ENCODE measurements at places on chromosomes 2 and 18.

DNA sequence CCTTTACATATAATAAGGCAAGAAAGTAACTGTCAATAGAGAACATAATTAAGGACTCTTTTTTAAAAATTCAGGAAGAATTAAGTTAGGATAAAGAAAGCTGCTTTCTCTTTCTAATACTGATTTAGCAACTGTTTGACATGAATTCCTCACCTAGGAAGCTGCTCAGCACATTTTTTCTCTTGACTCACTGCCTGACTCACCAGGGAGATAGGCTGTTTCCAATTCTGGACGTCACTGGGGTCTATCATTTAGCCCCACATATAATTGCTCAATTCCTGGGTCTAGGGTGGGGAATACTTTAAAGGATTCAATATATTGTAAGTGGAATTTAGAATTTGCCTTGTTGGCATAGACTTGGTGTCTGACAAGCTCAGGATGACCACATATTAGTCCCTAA lies 50.8 kb upstream of the UGP2 start:
- DNase-seq = no peak

DNA sequence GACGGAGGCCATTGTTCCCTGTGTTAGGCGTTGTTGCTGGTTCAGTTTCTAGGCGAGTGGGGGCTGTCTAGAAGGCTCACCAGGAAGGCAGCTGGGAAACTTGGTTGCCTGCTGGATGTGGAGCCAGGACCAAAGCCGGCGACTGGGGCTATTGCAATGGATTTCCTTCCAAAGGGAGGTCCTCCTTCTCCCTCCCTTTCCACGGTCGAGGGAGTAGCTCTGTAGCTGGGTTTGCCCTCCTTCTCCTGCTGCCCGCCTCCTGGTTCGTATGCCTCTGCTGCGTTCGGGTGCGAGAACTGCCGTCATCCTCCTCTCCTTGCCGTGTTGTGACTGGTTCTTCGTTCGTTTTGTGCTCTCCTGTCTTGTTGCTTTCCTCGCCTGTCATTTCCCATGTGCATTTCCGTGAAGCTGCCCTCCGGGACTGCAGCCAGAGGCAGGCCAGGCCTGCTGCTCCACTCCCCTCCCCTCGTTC lies 203.4 kb downstream of the NEDD4L start:
- DNase-seq = no peak

- no peak for DNase-seq
Observed at GRCh38 chr18:7532942-7533341, 34.2 kb upstream of the PTPRM start.

GRCh38 chr2:208369091-208369490 lies 37.5 kb upstream of the PTH2R start:
- DNase-seq = no peak

GRCh38 chr2:46411985-46412384 lies 67.4 kb upstream of the TMEM247 start:
- no peak for DNase-seq

DNA sequence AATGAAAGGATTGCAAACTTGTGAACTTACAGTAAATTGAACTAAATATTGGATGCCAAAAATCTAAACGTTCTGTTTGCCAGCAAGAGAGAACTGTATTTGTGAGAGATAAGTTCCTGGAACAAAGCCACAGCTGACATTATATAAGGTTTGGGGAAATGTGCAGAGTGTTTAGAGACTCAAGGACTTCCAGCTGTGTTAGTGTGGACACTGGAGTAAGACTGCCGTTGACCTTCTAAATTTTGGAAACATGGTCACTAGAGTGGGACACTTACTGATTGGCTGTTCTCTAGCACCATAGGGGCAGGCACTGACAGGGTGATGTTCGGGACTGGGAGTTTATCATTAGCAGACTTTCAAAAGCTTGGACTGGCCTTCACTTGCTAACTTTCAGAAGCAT lies 40.5 kb downstream of the SCN9A start:
- no peak for DNase-seq

DNA sequence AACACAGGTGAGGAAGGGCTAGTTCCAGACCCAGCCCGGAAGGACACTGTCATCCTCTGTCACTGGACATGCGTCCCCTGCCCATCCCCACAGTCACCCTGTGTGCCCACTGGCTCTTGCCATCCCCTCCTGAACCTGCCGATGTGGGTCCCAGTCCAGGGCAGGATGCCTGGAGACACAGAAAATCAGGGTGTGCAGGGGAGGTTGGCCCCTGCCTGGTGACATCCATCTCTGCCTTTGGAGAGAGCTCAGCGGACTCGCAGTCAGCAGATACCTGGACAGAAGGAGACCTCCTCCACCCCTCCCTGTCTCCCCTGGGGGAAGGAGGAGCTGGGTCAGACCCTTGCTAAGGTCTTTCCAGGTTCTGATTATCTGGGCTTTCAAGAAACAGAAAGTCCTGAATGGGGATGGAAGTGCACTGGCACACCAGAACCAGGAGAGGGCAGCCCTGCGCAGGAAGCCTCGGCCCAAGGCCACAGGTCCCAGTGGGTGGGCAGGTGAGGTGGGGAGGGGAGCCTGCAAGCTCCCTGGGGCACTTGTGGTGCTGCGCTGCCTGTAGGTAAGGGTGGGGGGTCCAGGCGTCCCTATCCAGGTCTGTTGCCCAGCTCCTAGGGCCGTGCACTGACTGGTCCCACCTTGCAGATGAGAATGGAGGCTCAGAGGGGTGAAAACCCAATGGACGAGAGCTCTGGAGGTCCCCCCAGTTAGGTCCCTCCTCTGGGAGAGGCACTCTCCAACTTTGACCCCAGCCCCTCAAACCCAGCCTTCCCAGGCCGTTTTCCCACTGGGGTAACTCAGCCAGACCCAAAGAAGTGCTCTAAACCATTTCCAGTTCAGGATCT lies 9.7 kb upstream of the OTOS start:
- no peak for DNase-seq

DNA sequence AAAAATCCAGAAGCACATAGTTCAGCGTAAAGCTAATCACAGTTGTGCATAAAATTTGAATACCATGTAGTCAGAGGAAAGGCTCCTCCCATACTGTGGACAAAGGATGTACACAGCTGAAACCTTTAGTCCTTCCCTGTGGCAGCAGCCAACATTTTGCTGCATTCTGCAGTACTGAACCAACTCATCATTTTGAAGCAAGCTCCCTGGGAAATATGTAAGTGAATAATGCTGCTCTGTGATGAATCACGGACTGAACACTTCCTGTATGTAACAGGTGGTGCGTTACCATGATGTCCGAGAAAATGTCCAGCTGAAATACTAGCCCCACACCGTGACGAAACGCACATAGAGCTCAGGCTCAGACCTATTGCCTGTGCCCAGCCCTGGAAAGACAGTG lies 421.1 kb upstream of the RAB12 start:
- DNase-seq = no peak

DNA sequence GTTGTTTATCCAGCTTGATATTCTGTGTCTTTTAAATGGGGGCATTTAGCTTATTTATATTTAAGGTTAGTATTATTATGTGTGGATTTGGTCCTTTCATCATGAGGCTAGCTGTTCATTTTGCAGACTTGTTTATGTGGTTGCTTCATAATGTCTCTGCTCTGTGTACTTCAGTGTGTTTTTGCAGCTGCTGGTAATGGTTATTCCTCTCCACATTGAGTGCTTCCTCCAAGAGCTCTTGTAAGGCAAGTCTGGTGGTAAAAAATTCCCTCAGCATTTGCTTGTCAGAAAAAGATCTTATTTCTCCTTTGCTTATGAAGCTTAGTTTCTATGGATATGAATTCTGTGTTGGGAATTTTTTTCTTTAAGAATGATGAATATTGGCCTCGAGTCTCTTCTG lies 47.8 kb upstream of the NT5C1B start:
- DNase-seq = no peak

GRCh38 chr2:6747433-6747832 lies 118.3 kb downstream of the CMPK2 start:
- no peak for DNase-seq

GRCh38 chr2:26519396-26520147 lies 41.6 kb upstream of the OTOF start:
- DNase-seq = no peak

GRCh38 chr2:10546975-10547391 lies 98.9 kb upstream of the ODC1 start:
- DNase-seq = no peak

- no peak for DNase-seq
Observed at GRCh38 chr2:215695861-215696260, 260.0 kb upstream of the FN1 start.

GRCh38 chr18:41569867-41570266 lies 385.2 kb upstream of the PIK3C3 start:
- DNase-seq = no peak

GRCh38 chr2:222776792-222777191 lies 84.0 kb upstream of the ACSL3 start:
- no peak for DNase-seq

DNA sequence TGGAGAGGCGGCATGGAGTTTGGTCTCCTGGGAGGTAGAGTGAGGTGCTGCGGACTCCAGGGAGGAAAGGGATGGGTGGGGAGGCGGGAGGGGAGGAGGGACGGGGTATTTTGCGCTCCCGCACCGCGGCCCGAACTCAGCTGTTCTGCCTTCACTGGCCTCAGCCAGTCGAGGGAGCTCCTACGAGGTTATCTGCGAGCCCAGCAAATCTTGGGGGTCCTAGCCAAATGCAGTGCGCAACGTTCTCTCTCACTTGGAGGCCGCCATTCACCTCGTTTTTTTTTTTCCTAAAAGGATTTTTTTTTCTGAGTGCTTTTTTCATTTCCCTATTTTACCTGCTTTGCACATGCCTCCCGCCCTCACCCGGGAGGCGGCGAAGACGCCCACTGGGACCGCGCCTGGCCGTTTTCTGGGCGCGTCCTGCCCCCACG lies 877 bp upstream of the BCL2L11 start:
- DNase-seq = no peak

- no peak for DNase-seq
Observed at GRCh38 chr2:119337749-119338148, 28.9 kb downstream of the C2orf76 start.

DNA sequence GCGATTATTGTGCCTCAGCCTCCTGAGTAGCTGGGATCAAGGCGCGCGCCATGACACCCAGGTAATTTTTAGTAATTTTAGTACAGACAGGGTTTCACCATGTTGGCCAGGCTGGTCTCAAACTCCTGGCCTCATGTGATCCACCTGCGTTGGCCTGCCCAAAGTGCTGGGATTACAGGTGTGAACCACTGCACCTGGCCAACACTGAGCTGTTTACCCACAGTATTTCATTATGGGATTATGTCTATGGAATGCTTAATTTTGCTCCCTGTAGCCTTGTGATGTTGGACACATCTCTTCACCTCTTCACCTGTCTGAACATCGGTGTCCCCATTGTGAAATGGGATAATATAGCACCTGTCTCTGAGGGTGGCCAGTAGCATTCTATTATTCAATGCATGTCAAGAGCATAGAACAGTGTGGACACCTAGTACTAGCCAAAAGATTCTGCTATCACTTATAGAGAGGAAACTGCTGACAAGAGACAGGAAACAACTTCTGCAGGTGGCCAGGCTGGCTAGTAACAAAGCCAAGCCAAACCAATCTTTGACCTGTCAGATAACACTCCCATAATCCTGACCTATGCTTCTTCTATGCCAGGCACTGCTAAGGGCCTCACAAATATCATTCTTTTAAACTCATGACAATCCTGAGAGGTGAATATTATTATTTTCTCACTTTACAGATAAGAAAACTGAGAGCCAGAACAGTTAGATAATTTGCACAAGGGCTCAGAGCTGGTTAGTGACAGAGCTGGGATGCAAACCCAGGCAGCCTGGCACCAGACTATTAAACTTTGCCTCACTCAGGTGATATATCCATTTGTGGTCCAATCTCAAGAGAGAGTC lies 29.4 kb upstream of the REEP1 start:
- DNase-seq = no peak

GRCh38 chr2:23528690-23529089 lies 143.7 kb downstream of the KLHL29 start:
- no peak for DNase-seq

GRCh38 chr2:238247841-238248453 lies 8.1 kb upstream of the HES6 start:
- no peak for DNase-seq

GRCh38 chr2:8489221-8489620 lies 192.6 kb upstream of the ID2 start:
- DNase-seq = no peak

GRCh38 chr2:205405194-205405593 lies 277.1 kb upstream of the NRP2 start:
- DNase-seq = no peak

GRCh38 chr2:223108351-223109050 lies 56.5 kb downstream of the KCNE4 start:
- no peak for DNase-seq

DNA sequence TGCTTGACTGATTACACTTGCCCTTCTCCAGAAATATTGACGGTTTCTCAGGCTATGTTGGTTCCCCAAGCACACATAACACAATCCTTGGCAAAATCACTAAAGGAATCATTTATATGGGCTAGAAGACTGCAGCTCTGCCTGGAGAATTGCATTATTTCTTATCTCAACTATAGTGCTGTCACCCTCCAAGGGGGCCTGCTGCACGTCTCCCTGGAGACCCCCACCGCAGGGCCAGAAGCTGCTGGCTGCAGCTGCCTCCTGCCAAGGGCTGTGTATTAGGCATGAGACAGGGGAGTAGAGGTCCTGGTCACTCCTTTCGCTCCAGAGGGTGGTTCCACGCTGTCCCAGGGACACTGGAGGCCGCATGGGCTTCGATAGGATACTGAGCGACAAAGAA lies 76.6 kb downstream of the LRRC30 start:
- no peak for DNase-seq

- no peak for DNase-seq
Observed at GRCh38 chr2:60553495-60554073, at the start of gene BCL11A. TSS of gene BCL11A (minus strand) at chr2:60553654. CDS start at chr2:60553270, 384 bp downstream.

- DNase-seq = no peak
Observed at GRCh38 chr18:13270279-13270855, 51.8 kb downstream of the LDLRAD4 start.

DNA sequence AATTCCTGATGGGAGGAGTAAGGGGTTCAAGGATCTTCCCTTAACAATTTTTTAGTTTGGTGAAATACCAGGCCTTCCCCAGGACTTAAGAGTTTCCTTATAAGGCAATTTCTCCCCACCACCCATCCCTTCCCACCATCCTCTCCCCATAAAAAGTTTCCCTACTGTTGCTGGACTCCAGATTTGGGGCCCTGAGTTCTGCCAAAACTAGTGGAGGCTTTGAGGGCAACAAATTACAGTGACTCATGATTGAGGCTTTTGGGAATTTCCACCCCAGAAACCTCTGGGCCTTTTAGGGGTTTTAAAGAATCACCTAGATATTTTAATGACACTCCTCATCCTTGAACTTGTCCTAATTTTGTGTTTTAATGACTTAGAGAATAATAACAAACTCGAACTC lies 14.3 kb upstream of the EN1 start:
- no peak for DNase-seq

DNA sequence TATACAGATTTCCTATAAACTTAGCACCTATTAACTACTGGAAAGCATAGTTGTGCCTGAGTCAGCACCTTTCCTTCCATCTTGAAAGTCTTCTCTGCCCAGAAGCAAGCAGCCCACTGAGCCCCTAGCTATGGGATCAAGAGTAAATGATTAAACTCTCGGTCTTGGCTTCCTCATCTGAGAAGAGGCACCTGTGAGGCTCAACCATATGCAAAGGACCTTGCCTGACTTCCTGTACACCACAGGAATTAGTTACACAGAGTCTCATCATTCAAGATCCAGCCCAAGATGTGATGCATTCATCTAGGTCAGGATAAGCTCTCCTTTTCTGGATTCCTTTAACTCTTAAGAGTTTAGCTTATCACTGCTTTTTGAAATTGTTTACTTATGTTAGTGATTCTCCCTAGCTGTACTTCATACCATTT lies 96.0 kb downstream of the CDH2 start:
- no peak for DNase-seq

- no peak for DNase-seq
Observed at GRCh38 chr18:13548966-13549879, 177.1 kb downstream of the FAM210A start.

All from activated effector memory CD4-positive, alpha-beta T cell treated with Interleukin-2 at 50 U/mL for 16 hours (primary cell).